ENCODE measurements at places on chromosomes 3 and 15. TPM values are rescaled to one million over a fixed set of nuclear protein-coding genes. Genes with fewer than 3 reads are reported as not detected.

- DNase-seq: no peak
These were observed 36.1 kb upstream of the CTXND1 start for GRCh38 chr15:80288131-80288530.

GRCh38 chr3:94616833-94617232, 554.0 kb downstream of the NSUN3 start:
- DNase-seq: no peak

DNA sequence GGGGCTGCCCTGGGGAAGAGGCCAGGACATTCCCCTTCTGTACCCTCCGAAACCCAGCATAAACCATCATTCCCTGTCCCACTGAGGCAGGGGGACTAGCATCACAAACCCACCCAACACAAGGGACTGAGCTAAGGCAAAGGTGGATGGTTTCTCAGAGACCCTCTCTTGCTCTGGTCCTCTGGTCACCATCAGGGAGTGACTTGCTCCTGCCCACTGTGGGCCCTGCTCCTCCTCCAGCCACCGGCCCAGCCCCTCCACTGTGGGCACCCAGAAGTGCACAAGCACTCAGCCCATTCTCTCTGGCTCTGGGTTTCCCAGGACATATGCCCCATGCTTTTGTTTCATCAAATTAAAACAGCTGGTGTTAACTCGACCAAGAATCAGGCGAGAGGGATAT, 44.9 kb downstream of the PTH1R start:
- DNase-seq: no peak

DNA sequence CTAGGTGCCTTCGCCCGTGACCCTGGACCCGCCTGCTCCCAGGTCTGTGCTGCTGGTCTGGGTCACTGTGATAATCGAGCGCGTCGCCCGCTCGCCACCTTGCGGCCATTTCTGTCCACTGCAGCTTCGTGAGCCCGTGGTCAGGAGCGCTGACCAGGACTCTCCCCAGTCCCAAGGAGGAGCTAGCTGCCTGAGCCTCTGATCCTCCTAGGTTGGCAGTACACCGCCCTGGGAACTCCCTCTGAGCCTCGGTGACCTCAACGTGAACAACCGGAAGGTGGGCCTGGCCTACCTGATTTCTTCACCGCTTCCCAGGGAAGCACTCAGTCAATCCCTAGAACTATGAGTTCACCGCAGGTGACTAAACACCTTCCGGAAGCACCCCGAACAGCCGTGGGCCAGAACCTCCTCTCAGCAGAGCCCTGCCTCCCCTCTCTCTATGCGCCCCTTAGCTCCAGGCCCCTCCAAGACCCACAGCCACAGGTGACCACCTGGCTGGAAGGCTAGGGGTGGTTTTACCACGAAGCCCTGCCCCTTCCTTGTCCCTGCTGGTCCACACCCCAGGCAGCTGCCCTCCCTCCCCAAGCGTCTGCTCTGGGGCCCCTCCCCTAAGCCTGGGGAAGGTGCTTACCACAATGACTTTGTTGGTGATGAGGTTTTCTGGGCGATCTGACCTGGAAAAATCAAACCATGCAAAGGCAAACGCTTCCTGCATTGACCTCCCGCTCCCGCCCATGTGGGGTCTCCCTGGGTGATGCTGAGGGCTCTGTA, 9.7 kb downstream of the PLA2G4D start:
- no peak for DNase-seq

The SNTN gene
- not detected for total RNA-seq

DNA sequence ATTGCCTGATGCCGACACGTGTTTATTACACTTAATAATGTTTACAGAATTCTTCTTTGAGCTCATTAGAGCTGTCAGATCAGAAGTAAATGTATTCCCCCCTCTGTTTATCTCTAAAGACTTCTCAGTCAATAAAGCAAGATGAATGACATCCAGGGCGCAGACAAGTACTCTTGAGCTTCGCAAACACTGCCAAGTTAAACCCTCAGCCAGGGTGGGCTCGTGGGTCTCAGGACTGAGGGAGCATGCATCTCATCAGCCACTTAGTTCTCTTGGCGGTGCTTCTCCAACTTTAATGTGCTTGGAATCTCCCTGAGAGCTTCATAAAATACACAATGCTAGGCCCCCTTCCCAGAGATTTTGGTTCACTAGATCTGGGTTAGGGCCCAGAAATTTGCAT, 333.9 kb upstream of the THRB start:
- no peak for DNase-seq

GRCh38 chr3:117485841-117486240, 776.3 kb downstream of the TUSC7 start:
- no peak for DNase-seq

DNA sequence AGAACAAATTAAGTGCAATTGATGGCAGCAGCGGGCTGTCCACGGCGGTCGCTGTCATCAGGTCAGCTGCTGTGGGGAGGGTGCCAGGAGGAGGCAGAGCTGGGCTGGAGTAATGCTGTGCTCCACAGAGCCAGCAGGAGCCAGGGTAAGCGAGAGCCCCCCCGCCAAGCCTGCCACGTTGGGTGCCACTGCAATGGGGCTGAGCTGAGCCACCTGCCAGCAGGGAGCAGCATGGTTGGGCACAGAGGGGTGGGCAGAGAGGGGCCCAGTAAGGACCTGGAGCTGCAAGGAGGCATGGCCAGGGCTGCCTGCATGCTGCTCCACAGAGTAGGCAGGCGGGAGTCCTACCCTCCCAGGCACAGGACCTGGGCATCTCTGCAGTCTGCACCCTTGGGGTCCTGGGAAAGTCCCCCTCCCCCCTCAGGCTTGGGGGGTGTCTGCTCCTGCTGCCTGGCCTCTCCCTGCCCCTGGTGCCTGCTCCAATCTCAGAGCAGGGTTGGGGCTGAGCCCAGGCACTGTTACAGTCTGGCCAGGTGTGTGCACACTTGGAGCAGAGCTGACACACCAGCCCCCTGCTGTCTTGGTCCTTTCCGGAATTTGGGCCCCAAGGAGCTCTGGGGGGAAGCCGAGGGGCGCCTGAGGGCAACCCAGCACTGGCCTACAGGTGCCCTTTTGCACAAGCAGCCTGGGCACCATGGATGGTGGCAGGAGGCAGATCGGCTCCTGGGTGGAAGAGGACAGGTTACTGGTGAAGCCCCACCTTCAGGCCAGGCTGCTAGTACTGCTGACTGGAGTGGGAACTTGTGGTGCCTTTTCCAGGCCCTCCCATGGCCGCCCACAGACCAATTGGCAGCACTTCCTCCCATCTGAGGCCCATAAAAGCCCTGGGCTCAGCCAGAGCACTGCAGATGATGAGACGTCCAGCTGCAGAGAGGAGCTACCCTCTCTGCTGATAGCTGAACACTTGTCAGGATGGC, 8.5 kb upstream of the PIAS1 start:
- DNase-seq: no peak

The AMT gene
- total RNA-seq: 17.3 TPM

GRCh38 chr3:16262174-16262573, 2.6 kb downstream of the DPH3 start:
- DNase-seq: no peak

GRCh38 chr3:127454051-127454450, 136.5 kb downstream of the TPRA1 start:
- peak; percentile 34 for DNase-seq

Data from suprapubic skin (tissue), 4 donors.